ENCODE measurements at places on chromosomes 2 and 18. TPM values are rescaled to one million over a fixed set of nuclear protein-coding genes. Genes with fewer than 3 reads are reported as not detected.

SULT1C4 gene
- not detected for total RNA-seq

KIF5C gene
- total RNA-seq, result 6.5 TPM

GRCh38 chr18:44374966-44375365 is 305.7 kb upstream of the SETBP1 start:
- no peak for DNase-seq

- no peak for DNase-seq
These were observed 19.6 kb downstream of the PELI1 start for GRCh38 chr2:64124571-64124970.

RFTN2 gene
- not detected for total RNA-seq

DNA sequence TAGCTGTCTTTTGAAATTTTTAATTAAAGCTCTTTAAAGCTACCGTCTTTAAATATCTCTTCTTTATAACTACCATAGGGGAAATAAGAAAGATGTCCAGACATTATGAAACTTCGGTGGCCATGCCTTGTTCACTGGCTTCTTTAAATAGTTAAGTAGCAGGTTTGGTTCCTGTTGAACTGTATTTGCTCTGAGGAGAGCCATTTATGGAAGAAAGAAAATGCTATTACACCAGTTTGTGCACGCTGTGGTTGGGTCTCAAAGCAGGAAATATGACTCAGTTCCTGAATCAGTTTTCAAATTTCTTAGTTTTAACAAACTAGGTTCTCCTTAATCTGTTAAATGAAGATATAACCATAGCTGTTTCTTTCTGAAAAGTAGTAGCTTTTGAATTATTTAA is 12.2 kb downstream of the ARPC2 start:
- no peak for DNase-seq

DNA sequence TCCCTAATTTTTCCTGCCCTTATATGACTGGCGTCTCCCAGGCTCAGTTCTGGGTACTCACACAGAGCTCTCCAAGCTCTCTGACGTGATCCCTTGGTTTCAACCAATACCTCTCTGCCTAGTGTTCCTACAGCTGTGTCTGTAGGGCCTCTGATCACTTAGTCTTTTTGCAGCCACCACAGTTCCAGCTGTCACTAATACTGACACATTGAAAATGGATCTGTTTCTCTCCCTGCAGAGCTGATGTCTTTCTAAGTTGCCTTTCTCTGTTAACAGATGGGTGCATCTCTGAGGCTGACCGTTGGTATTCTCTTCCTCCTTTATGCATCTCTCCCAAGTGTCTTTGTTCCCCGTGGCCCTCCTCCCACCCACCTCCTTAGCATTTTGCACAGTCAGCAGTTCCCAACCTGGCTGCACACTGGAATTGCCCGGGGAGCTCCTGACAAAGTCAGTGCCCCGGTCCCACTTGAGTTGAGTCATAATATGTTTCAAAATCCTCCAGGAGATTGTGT is 62.5 kb downstream of the CERS6 start:
- DNase-seq, result no peak

GRCh38 chr2:60759654-60760053 is 3.6 kb downstream of the PAPOLG start:
- no peak for DNase-seq

DNA sequence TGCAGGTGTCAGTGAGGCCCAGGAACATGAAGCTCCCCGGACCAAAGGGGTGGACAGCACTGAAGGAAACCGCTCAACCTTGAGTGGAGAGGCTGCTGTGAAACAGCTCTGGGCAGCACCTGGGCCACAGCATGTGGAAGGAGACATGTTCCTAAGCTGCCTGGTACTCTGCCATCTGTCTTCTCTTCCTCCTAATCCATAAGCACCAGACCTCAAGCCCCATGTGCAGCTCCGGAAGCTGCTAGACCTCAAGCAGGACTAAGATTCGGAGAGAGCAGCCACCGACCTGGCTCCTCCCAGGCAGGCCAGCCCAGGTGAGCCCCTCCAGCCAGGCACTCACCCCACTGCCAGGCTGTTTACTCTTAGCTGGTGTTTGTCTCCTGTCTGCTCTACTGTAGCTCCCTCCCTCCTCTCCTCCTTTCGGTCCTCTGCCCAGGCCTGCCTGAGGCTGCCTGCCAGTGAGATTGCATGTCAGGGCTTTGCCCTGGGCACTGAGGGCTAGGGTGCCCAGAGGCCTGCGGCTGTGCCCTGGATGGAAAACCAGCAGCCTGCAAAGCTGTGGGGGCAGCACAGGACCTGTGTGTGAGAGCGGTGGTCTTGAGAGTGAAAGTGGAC is 53.7 kb downstream of the BCL11A start:
- DNase-seq, result no peak

Measured in HCT116 (cell line).